ENCODE measurements at places on chromosomes 3 and 15.

DNA sequence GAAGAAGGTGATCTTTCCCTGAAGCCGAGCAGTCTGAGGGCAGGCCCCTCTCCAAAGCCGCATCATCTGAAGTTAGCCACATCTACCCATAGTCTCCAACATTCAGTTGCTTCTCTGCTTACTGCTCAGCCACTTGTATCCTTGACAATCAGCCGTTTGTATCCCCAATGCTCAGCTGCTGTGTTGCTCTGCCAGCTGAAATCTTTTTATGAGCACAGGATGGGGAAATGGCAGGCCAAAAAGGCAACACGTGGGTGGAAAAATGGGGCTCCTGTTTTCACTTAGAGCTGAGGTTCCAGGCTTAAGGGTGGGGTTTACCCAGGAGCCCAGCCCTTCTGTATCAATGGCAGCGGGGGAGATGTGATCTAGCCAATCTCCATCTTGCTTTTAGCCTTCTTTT is 36.3 kb downstream of the METTL6 start:
- DNase-seq = no peak

DNA sequence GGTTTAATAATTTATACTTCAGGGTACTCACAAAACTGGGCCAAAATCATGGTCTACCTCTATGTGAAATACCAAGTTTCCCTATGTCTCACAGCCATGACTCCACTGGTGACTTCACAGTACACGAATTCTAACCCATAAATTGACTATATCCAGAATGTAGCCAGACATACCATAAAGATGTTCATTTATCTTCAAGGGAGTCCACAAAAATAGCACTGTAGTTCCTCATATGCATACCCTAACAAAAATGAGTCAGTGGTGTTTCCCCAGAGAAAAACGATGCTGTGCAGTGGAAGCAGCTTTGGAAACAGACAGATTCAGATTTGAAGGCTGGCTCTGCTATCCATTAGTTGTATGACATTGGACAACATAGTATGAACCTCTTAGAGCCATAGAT is 438.8 kb downstream of the FHIT start:
- no peak for DNase-seq

DNA sequence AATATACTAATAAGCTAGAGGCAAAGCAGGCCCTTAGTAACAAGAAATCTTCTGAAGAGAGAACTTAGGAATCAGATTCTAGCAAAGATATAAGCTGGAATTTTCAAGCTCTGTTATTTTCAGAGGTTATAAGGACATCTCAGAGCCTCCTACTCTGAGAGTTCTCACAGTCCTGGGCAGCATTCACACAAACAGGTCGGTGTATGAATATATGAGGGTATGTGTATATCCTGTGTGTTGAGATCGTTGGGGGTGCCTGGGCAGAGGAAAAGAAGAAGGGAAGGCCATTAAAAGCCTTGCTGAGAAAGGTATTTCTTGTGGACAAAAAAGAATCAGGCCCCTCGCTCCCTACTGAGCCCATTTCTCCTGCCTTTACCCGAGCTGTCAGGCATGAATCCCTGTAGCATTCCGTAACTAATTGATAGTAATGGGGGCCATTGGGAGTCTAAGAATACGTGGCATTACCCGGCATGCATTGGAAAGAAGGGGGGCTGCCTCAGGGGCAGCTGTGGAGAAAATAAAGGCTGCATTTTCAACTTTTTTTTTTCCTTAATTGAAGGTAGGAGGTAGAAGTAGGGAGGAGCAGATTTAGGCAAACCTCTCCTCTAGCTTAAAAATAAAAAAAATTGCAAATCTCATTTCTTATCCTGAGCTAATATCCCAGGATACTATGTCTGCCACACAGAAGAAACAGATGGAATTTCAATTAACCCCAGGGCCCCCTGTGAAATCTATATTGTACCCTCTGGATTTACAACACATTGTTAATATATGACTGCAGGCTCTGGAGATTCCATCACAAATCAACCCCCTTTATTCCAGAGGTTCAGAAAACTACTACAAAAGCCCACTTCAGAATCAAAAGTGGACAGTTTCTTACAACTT is 103.8 kb downstream of the GTPBP8 start:
- no peak for DNase-seq

- DNase-seq = no peak
Measured at GRCh38 chr3:189689625-189690024, 58.4 kb downstream of the TP63 start.

GRCh38 chr3:53994986-53995603 is 103.4 kb upstream of the SELENOK start:
- DNase-seq = no peak

DNA sequence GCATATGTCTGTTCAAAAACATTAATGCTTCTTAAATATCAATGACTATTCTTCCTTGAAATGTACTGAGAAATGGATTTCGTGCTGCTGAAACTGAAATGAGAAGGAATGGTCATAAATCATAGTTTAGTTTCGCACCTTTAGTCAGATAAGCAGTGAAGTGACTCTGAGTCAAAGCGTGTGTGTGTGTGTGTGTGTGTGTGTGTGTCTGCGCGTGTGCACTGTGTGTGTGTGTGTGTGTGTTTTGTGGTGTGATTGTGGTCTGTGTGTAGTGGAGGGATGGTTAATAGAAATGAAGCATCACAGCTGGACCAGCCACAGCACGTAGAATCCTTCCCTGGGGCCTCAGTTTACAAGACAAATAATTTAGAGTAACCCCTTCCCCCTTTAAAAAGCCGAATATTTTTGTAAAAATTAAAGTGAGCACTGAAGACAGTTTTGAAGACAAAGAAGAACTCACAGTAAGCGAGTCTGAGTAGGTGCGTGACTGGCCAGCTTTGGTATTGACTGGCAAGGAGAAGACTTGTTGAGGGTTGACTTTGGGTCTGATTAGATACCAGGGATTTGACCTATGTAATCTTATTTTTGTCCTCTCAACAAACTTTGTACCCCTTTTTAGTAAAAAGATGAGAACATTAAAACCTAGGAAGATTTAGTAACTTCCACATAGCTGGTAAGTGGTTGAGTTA is 202.0 kb upstream of the IL12A start:
- peak; percentile 19 for DNase-seq

DNA sequence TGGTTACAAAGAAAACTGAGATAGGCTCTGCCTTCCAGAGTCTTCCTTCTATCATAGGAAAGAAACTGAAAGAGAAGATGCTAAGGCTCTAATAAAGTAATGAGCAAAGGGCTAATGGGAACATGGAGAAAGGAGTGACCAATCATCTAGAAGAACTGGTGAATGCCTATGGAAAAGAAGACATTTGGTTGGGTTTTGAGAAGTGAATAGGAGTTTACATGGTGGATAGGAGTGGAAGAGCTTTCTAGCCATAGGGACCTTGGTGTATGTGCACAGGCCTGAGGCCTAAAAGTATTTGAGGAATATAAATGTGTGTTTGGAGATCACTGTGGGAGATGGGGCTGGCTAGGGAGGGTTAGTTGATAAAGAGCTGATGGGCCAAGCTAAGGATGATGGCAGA is 6.8 kb downstream of the LPP start:
- no peak for DNase-seq

- no peak for DNase-seq
Measured at GRCh38 chr3:138569090-138569489, 25.0 kb downstream of the CEP70 start.

DNA sequence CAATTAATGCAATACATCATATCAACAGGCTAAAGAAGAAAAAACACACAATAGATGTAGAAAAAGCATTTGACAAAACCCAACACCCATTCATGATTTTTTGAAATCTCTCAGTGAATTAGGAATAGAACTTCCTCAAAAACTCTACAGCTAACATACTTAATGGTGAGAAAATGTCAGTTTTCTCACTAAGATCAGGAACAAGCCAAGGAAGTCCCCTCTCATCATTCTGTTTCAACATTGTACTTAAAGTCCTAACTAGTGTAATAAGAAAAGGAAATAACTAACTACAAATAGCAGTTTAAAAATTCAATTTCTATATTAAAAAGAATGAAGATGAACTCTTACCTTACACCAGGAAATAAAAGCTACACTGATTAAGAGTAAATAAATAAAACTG is 77.8 kb downstream of the DCLK3 start:
- no peak for DNase-seq

DNA sequence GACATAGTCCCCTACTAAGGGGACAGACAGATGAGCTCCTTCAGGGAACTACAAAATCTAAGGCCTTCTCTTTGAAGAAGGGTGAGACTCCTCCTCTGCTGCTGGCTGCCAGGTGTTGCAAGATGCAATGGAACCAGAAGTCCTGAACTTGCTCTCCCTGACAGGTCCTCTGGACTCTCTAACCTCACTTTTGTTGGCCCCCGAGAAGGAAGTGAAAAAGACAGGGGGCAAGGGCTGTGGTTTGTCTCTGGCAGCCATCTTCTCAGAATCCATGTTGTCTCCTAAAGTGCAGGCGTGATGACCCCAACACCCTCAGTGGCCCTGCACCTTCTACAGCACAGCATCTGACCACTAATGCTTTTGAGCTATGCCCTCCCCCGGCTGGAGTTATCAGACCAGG is 292.5 kb downstream of the CHST2 start:
- DNase-seq = no peak

GRCh38 chr3:38257583-38257982 is 8.0 kb upstream of the SLC22A13 start:
- no peak for DNase-seq

- DNase-seq = peak; percentile 50
Measured at GRCh38 chr15:53716909-53717876, 42.3 kb downstream of the WDR72 start.

DNA sequence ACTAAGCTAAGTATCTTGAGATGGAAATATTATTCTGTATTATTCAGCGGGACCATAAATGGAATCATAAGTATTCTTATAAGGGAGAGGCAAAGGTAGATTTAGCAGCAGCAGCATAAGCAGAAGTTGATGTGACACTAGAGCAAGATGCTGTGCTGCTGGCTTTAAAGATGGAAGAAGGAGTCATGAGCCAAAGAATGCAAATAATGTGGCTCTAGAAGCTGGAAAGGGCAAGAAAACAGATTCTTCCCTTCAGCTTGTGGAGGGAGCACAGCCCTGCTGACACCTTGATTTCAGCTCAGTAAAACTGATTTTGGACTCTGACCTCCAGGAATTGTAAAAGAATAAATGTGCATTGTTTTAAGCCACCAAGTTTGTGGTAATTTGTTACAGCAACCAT is 144.2 kb upstream of the ANKRD28 start:
- DNase-seq = no peak

GRCh38 chr3:148866261-148866660 is 1.2 kb downstream of the CPA3 start:
- DNase-seq = no peak

DNA sequence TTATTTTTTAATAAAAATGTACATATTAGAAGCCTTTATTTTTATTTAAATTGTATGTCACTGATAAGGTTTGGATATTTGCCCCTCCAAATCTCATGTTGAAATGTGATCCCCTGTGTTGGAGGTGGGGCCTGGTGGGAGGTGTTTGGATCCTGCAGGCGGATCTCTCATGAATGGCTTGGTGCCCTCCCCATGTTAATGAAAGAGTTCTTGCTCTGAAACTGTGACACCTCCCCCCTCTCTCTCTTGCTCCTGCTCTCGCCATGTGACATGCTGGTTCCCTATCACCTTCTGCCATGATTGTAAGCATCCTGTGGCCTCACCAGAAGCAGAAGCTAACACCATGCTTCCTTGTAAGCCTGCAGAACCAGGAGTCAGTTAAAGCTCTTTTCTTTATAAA is 13.0 kb downstream of the AGTR1 start:
- no peak for DNase-seq

DNA sequence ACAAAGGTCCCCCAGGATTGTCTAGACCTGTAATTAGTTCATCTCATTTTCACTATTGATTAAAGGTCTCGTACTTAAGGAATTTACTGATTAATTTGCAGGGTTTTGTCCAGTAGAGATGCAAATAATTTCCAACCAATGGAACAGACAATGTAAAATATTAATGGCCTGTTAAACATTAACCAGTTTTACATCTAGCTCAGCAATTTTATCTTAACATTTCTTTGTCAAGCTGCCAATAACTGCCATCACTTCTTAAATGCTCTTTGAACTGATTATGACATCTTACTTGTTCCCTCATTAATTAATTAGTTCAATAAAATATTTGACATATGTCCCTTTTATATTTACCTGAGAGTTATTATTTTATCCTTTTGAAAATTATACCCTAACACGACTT is 9.4 kb upstream of the STRIT1 start:
- DNase-seq = no peak

GRCh38 chr3:183818706-183819624 is 6.4 kb downstream of the MAP6D1 start:
- no peak for DNase-seq

DNA sequence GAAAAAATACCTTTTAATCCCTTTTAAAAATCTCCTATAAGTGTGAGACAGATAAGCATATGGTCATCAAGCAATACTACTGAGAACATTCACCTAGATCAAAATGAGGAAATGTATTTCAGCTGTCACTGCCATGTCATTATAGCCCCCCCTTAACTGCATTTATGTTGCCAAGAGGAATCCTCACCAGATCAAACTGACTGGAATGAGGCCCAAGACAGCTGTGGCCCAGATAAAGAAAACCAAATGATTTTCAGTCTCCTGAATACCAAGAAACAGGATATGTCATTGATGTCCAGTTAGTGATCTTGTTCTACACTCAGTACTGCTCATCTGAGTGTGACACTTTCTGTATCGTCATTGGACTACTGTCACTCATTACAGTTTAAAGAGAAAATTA is 35.1 kb upstream of the CPB1 start:
- DNase-seq = no peak

DNA sequence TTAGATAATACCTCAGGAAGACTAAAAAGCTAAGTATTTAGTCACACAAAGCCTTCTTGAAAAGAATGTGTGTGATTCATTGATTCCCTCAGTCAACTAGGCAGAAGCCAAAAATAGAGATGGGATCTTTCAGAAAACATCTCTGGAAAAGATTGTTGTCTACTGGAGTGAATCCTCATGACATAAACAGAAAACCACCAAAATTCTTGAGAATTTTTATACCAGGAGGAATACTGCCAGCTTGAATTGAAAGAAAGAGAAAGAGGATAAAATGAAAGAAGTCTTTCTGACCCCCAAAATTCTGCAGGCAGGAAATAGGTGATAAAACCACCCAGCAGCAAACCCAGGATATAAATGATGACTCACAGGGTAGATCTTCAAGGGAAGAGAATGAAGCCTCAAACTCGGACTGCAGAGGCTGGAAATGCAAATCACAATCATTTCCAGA is 363.1 kb upstream of the PLSCR5 start:
- DNase-seq = no peak

GRCh38 chr15:74950078-74950908 is 6.3 kb downstream of the RPP25 start:
- DNase-seq = peak; percentile 78

DNA sequence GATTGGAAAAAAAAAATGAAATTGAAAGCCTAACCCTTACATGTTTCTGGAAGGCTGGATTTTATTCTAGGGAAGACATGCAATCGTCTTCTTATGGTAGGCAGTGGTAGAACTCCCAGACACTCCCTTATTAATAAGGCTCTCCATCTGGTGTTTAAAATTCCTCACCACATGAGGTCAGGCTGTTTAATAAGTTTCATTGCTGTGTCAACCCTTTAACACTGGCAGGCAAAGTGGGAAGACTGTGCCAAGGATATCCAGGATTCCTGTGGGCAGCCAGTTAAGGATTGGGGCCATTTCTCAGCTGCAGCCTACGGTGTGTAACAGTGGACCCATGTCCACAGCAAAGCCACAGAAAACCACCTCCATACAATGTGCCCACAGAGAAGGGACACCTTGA is 225.5 kb upstream of the CHRM5 start:
- no peak for DNase-seq

- no peak for DNase-seq
Measured at GRCh38 chr3:125381743-125382142, 6.6 kb upstream of the ZNF148 start.

- no peak for DNase-seq
Measured at GRCh38 chr3:50630877-50631276, 13.9 kb downstream of the MAPKAPK3 start.

Data from NCI-H460 (cell line).